ENCODE measurements at places on chromosomes 3 and 15.
A peak's percentile ranks its signal among the peaks of the same experiment; 100 is the strongest.

DNA sequence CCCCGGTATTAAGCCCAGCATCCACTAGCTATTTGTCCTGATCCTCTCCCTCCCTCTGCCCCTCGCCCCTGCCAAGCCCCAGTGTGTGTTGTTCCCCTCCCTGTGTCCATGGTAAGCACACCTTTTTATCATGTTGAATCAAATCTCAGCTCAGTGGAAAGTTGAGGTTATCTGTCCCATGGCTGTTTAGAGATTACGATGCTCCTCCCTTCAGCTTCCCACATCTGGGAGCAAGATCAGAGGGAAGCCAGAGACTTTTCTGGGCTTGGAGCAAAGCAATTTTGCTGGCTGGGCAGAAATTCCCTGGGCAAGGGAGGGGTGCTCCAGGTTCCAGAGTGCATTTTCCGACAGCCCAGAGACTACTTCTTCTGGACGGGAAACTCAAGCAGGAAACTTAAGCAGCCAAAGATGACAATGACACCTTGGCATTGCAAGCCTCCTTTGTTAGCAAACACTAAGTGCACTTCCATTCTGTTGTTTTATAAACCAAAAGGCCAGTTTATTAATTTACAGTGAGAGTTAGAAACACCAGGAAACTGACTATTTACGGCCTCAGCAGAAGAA lies 104.5 kb downstream of the MESD start:
- DNase-seq, result no peak

DNA sequence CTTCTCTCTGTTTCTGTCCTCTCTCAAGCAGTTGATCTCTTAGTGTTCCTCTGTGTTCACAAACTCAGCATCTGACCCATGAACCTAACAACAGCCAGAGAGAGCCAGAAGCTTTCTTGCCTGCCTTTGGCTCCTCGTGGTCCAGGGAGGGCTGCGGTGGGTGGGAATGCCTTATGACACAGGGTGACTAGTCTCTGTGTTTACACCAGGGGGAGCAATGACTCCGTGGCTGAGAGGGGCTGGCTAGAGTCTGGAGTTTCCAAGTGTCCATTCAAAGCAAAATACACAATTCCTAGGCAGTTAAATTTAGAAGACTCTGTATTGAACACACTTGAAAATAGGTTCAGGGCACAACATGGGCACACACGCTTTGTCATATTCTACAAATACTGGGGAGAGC lies 370.0 kb upstream of the FRG2C start:
- peak; percentile 72 for DNase-seq

DNA sequence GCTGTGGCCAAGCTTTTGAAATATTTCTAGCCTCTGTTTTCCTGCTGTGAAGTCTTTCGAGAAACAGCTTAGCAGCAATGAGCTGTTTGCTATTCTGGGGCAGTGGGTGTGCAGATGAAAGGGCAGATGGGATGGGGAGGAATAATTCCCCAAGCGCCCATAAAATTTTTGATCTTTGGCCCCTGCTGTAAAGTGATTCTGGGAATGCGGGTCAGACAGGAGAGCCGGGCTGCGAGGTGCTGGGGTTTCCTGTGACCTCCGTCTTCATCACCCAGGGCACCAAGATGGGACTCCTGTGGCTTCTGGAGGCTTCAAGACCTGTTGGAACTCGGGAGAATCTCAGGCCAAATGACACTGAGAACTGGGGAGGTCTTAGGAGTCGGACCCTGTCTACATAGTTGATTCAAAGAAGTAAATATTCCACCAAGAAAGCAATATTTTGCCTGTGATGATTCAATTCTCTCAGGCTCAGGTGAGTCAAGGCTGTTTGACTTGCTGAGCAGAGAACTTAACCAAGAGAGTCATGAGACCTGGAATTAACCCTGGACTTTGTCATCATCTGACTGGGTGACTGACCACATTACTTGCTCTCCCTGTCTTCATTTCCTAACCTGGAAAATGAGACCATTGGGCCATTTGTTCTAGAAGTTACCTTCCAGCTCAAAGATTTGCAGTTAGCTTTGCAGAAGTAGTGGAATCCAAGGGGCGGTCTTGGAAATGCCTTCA lies 86.4 kb downstream of the POLR2M start:
- DNase-seq, result no peak

DNA sequence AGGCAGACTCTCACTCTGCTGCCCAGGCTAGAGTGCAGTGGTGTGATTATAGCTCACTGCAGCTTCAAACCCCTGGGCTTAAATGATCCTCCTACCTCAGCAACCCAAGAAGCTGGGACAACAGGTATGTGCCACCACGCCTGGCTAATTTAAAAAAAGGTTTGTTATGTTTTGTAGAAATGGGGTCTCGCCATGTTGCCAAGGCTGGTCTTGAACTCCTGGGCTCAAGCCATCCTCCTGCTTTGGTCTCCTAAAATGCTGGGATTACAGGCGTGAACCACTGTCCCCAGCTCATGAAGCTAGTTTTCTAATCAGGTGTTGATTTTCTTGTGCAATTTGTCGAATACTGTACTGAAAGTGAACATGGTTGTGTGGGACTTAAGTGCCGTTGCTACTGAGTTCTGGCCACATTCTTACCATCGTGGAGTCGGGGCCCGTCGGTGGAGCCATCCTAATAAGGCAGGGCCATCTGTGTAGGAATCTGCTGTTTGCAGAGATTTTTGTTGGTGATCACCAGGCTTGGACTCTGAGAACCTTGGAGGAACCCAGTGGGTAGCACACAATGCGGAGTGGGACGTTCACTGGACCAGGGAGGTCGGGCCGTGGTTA lies 193.2 kb downstream of the GOLGA6L6 start:
- no peak for DNase-seq

DNA sequence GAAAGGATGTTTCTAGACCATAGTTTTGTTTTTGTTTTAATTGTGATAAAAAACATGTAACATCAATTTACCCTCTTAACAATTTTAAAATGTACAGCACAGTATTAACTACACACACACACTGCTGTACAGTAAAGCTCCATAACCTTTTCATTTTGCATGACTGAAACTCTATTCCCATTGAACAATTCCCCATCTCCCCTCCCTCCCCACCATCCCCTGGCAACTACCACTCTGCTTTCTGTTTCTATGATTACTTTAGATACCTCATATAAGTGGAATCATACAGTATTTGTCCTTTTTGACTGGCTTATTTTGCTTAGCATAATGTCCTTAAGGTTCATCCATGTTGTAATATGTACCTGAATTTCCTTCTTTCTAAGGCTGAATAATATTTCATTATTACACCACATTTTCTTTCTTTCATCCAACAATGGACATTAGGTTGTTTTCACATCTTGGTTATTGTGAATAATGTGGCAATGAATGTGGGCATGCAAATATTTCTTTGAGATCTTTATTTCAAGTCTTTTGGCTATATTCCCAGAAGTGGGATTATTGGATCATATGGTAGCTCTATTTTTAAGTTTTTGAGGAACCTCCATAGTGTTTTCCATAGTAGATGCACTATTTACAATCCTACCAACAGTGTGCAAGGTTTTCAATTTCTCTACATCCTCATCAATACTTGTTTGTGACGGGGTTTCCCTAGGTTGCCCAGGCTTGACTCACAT lies 10.7 kb downstream of the CHST14 start:
- no peak for DNase-seq

GRCh38 chr3:116135457-116136085 lies 309.7 kb downstream of the LSAMP start:
- peak; percentile 28 for DNase-seq

DNA sequence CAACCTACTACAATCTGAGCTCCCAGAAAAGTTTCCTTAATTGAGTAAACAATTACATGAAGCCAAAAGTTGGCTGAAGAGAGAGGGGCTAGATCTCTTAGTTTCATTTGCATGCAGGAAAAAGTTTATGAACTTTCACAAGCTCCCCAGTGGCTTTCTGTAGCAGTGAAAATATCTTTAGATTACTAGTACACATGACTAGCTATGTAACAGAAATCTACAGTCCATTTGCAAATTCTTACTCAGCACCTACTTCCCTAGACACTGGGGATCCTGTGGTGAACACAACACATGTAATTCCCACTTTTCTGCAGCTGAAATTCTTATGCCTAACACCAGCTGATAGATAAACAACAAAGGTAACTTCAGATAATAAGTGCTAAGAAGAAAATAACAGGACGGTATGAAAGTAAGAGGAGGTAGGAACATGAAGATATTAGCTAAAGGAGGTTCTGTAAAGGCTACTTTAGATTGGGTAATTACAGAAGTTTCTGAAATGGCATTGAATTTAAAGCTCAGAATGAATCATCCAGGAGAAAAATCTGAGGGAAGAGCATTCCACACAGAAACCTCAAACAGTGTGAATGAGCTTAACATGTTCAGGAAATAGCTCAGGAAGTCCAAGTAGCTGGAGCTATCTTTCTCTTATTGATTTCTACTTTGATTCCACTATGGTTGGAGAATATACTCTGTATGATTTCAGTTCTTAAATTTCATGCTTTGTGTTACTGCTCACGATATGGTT lies 204.8 kb downstream of the MAGI1 start:
- peak; percentile 25 for DNase-seq

DNA sequence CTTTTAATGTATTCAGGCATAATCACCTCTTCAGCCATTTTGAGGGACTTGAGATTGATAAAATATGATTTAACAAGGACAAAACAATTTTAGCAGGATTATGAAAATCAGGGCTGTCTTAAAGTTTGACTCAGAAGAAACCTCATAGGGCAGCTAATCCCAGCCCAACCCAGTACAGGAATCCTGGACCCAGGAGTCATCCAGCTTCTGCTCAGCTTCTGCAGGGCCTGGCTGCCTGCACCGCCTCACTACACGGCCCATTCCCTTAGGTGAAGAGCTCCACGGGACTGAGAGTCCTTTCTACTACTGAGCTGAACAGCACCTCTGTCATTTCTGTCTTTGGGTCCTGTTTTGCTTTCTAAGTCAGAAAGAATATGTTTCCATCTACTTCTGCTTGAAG lies 37.5 kb downstream of the ARHGAP31 start:
- peak; percentile 38 for DNase-seq

DNA sequence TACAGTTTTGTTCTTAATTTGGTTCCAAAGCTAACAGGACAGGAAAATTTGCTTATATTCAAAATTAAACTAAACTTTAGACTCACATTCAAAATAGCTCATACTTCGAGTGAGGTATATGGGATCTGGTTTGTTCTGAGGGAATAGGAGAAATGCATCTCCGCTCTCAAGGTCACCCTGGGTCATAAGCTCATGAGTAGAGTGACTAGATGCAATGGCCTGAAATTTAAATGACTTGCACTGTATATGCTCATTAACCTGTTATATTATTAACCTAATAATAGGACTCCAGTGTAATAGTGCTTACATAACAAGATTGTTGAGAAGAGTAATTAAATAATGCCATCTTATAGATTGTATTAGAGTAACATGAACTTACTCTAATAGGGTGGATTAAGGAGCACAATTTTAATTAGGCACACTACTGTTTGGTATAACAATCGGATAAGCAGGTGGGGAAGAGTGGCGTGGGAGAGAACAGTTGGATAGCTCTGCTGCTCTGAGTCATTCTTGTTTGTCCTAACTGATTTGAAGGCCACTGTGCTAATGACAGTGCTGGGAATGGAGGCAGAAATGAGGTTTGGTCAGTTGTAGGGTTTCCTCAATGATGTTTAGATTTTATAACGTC lies 5.2 kb downstream of the NKTR start:
- DNase-seq, result no peak

GRCh38 chr15:31440754-31441311 lies 114.2 kb downstream of the KLF13 start:
- DNase-seq, result peak; percentile 59

DNA sequence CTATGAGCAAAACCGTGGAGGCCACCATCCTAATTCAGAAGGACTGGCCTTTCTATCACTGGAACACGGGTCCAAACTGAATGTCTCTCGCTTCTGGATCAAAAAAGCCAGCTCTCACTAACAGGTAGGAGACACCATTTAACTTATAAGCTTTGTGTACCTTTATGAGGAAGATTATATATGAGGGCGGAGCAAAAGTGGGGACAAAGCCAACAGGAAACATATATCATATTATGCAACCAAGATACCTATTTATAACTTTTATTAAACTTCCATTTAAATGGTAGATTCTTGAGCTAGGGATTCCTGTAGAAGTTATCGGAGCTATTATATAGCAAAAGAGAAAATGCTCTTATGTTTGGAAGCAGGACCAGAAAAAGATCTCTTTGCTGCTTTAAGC lies 78.4 kb downstream of the IGF2BP2 start:
- DNase-seq, result no peak

GRCh38 chr15:91944331-91944730 lies 90.8 kb downstream of the SLCO3A1 start:
- no peak for DNase-seq

- no peak for DNase-seq
These were observed 125.9 kb upstream of the C15orf61 start for GRCh38 chr15:67394873-67395639.

DNA sequence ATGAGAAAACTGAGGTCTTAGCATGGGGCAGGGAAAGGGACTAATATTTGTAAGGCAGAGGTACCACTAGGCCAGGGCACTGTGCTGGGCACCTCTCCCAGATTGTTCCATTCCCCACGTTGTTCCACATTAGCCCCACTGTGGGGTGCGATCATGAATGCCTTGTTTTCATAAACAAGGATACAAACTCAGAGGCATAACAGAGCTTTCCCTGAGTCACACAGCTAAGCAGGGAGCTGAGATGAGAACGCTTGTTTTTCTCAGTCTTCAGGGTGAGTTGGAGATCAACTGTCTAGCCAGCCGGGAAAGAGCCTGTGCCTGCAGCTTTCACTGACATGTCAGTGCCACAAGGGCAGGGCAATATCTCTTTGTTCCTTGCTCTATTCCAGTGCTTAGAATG lies 47.9 kb upstream of the ITGA11 start:
- no peak for DNase-seq

DNA sequence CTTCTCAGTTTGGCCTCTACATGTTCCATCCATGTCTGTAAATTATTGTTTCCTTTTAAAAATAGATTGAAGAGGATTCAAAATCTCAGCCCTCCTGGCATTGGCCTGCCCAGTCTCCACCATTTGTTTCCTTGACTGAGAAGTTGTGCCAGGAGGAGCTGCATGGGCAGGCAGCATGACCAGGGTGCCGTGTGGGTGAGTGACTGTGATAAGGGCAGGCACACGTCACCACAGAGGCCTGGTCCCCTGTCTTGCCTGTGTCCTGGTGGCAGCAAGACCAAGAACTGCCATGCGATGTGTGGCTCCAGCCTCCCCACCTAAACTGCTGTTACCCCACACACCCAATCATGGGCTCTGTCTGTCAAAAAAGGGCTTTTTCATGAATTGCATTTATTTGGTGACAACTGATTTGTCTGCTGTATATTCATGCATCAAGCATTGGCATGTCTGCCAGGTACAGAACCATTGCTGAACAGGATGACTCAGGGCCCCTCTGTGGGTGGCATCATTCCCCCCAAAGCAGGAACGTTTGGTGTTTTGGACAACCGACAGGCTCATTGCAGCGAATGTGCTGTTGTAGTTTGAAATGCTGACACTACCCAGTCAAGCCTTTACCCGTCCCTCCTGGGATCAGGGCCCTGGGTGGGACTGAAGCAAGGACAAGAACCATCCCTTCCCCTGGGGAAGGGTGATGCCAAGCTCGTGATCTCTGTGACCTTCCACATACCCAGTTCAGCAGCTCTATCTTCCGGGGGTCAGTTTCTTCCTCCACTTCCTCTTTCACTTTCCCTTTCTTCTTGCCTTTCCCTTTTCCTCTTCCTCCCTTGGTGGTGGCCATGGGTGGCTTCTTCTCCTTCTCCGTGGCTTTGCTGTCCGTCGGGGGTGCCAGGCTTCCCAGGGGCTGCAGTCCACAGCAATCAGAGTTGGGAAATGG lies 51.6 kb downstream of the TRPM1 start:
- DNase-seq, result no peak

Data from AG08396 (cell line).